ENCODE measurements at places on chromosomes 2 and 18. TPM values are rescaled to one million over a fixed set of nuclear protein-coding genes. Genes with fewer than 3 reads are reported as not detected.

- no peak for DNase-seq
Observed at GRCh38 chr2:127662937-127663565, 12.3 kb downstream of the LIMS2 start.

- no peak for DNase-seq
Observed at GRCh38 chr2:101983928-101984327, 7.8 kb upstream of the IL1R2 start.

DNA sequence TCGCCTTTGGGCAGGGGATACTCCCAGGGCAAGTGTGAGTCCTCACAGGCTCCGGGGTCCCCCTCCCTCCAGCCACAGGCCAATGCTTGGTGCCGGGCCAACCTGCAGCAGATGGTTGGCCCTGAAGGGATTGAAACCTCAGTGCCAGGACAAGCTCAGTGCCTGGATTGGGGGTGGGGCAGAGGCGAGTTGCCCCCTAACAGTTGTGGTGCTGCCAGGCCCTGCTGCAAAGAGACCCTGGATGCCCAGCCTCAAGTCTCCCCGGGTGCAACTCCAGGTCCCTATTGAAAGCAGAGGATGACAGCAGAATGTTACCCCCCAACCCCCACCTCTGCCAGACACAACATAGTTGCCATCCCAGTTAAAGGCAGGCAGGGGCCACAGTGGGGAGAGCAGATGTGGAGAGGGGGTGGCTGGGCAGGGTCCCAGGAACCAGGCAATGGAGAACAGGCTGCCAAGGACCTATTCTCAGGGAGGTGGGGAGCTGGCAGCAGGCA lies 9.5 kb upstream of the RNF103 start:
- DNase-seq = no peak

DNA sequence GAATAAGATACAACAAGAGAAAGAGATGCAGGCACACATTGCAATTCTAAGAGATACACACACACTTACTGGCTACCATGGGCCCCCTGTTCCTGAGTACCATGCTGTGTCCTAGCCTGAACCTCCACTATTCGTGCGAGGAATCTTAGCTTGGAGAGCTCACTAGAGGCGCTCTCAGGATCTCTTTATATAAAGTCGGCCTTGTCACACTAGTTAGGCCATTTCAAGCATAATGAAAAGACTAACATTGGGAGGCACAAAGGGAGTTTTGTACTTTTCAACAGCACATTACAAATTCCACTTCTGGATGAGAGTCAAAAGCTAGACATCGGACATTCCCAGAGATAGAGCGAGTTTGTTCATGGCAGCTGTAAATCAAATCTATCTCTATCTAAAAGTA lies 365.2 kb downstream of the DSEL start:
- DNase-seq = no peak

Gene SLC30A3
- polyA plus RNA-seq = 0.24 TPM

Gene UGGT1
- 26.5 TPM for polyA plus RNA-seq

Gene PSMA8
- not detected for polyA plus RNA-seq

Gene VPS54
- polyA plus RNA-seq = 49.8 TPM

Gene SLC38A11
- polyA plus RNA-seq = 1.1 TPM

Gene CTAGE1
- not detected for polyA plus RNA-seq

Gene CCDC85A
- 1.7 TPM for polyA plus RNA-seq
